ENCODE measurements at places on chromosomes 5 and 9.

GRCh38 chr9:94080249-94080648 lies 4.0 kb upstream of the PTPDC1 start:
- DNase-seq: no peak

GRCh38 chr9:70557661-70558369 lies 143.4 kb upstream of the KLF9 start:
- DNase-seq: no peak

- no peak for DNase-seq
Observed at GRCh38 chr5:95543017-95543705, 11.6 kb downstream of the SKIC3 start.

DNA sequence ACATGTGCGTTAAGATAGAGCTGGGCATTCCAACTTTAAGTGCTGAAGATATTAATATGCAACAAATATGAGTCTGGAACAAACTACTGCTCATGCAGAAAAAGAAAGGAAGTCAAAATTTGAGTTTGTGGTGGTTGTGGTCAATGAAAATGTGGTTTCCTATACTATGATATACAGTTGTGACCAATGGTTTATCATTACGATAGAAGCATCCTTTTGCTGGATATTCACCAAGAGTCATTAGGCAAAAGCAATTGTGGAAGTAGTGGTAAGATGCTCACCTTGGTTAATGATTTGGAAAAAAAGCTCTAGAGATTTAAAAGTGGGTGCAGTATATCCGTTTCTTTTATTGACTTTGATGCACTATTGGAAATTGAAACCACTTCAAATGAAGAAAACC lies 1007.0 kb downstream of the NR2F1-AS1 start:
- DNase-seq: no peak

GRCh38 chr5:175317872-175318271 lies 126.1 kb downstream of the DRD1 start:
- DNase-seq: no peak

GRCh38 chr9:98795970-98796363 lies 388 bp downstream of the ANKS6 start:
- DNase-seq: no peak

DNA sequence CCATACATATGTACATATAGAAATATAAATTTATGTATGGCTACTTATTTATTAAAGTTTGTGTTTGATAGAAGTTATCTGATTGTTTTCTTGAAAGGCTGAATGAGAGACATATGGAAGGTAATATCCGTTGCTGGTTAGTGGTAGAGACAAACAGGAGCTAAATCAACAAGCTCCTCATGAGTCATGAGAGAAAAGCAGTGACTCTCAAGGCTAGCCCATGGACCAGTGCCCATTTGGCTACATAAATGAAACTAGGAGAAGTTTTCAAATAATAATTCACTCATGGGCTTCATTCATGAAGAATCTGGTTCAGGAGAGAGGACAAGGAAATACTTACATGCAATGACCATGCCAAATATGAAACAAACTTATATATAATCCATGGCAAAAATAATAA lies 504.5 kb upstream of the ITGA1 start:
- no peak for DNase-seq

DNA sequence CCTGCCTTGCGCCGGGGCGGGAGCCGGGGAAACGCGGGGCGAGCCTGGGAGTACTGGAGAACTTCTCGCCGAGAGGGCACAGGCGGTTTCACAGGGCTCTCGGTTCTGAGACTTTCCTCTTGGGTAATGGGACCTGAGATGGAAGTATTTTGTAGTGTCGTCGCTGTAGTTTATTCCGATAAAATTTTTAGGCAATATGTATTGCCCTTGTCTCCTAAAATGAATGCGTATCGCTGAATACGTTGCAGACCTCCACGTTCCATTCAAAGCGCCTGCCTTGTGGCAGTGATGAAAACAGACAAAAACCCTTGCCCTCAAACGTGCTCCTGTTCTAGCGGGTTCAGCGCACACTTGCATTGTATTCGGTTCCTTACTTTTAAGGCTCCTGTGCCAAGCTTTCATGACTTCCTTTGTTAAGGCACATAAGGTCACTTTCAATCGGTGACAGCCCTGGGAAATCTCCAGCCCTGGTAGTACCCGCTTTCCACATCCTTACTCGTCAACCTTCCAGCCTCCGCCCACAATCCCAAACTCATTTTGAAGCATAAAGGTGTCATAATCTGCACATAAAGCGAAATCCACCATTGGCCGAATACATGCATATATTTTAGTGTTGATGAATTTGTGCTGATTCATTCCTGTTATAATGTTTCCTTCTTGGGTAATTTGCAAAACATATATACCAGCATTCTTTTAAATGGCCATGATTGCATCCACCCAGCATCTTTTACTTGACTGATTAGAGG lies 694 bp downstream of the RMI1 start:
- DNase-seq: no peak

GRCh38 chr5:133245191-133246052 lies 193.6 kb downstream of the HSPA4 start:
- no peak for DNase-seq

- no peak for DNase-seq
Observed at GRCh38 chr9:89021154-89021803, 30.0 kb downstream of the S1PR3 start.

GRCh38 chr9:32954642-32955041 lies 46.8 kb downstream of the APTX start:
- no peak for DNase-seq

DNA sequence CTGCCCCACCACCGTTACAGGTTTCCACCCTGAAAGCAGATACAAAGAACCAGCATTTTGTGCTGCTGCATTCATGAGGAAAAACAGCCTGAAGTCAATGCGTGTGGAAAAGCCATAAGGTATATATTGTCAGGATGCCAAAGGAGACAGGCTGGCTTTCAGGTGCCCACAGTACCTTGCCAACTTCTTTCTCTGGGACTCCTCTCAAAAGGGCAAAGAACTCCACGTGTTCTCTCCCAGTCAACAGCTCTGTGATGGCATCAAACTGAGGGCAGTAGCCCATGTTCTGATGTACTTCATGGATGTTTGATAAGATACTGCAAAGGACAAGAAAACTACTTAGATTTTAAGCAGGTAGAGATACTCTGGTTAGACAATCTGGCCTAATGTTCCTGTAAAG lies 24.3 kb downstream of the NIPSNAP3B start:
- no peak for DNase-seq

DNA sequence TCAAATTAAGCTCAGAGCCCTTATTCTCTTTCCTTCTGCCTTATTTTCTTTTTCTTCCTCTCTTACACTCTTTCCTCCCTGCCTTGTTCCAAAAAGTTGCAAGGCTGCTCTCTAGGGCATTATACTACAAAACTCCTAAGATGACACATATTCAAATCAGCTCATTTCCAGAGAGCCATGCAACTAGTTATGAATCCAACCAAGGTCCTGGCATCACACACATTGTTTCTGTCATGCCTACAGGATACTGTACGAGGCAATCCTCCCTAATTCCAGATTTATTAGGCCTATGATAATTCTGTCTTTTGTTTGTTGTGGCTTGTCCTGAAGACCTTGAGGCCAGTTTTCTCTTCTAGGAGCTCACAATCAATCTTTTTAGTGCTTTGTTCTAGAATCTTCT lies 87.0 kb upstream of the TBCA start:
- no peak for DNase-seq

DNA sequence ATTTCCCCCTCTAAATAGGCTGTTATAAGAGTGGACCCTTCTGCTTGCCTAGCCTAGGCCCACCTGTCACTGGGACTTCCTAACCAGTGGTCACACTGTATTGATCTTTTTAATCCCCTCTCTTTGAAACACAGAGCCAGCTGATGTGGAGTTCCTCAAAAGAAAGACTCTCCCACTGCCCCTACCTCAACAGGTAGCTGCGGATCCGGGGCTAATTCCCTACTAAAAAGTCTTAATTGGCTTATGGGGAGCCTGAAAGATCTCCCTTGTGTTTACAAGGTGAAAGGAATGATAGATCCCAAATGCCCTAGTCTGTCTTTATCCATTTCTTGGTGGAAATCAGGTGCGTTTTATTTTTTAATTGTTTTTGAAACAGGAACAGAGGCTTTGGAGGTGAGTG lies 2.0 kb downstream of the NEUROG1 start:
- DNase-seq: no peak

DNA sequence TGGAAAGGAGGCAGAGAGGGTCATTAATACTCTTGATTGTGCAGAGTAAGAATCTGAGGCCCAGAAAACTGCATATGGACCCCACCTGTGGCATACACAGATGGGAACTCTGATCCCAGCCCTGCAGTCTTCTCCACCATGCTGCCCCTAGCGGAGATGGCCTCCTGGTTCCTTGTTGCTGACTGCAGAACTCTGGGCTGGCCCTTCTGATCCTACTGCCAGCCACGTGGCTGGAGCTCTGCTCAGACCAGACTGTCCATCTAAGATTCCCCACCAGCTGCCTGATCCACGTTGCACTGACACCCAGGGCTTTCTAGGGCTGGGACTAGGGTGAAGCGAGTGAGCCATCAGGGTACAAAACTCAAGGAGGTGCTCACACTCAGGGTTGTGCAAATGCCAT lies 245.7 kb upstream of the NR4A3 start:
- no peak for DNase-seq

DNA sequence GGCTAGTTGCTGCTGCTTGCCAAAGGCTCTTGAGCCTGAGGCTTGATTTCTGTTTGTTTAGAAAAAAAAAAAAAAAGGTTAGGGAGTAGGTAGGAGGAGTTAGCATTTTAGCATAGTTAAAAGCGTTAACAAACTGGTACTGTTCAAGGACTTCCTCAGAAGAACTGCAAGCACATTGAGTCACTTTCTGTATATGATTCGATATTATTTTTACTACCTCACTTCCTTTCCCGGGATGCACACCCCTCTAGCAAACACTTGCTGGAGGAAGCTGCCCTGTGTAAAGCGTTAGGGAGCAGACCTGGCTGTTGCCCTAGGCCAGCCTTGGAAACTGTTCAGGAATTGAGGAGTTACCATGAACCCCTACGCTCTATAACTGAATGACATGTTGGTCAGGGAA lies 15.7 kb upstream of the CEP120 start:
- no peak for DNase-seq

DNA sequence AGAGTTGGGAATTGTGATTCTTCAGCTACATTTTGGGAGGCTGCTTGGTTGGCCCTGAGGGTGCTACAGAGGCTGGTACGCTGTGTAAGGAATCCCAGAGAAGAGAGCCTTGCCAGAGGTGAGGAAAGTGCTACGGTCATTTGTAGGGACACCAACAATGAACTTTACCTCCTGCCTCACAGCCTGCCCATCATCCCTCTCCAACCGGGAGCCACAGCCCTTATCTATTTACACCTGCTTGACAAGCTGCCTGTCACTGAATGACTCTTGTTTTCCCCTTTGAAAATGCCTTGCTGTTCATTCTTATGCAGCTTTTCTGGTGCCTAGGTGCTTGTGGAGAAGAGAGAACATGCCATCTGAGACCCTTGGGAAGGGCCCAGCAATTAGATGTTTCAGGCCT lies 110.8 kb downstream of the PCSK1 start:
- no peak for DNase-seq

DNA sequence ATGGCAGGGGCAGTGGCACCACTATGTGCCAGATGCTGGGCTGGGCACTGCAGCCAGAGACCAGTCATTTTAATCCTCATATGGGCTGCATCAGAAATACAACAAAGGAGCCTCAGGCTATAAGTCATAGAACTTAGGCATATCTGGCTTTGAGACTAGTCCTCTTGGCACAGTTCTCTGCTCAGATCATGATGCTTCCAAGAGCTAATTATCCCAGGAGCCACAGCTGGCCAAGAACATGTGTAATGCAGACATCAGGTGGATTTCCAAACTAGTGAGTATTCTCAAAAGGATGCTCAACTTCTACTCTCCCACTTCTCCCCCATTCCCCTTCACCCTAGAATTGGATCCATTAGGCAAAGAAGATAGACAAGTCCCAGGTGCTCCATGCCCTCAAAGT lies 562.2 kb upstream of the TRPC7 start:
- DNase-seq: no peak

GRCh38 chr5:33482335-33482734 lies 41.6 kb downstream of the TARS1 start:
- DNase-seq: no peak

- DNase-seq: no peak
Observed at GRCh38 chr9:108235609-108236008, 620.2 kb downstream of the ACTL7B start.

- no peak for DNase-seq
Observed at GRCh38 chr5:72133212-72133990, 26.1 kb downstream of the MAP1B start.

- no peak for DNase-seq
Observed at GRCh38 chr5:15748266-15748665, 248.3 kb downstream of the FBXL7 start.

GRCh38 chr5:777756-778161 lies 6.8 kb downstream of the ZDHHC11B start:
- no peak for DNase-seq

DNA sequence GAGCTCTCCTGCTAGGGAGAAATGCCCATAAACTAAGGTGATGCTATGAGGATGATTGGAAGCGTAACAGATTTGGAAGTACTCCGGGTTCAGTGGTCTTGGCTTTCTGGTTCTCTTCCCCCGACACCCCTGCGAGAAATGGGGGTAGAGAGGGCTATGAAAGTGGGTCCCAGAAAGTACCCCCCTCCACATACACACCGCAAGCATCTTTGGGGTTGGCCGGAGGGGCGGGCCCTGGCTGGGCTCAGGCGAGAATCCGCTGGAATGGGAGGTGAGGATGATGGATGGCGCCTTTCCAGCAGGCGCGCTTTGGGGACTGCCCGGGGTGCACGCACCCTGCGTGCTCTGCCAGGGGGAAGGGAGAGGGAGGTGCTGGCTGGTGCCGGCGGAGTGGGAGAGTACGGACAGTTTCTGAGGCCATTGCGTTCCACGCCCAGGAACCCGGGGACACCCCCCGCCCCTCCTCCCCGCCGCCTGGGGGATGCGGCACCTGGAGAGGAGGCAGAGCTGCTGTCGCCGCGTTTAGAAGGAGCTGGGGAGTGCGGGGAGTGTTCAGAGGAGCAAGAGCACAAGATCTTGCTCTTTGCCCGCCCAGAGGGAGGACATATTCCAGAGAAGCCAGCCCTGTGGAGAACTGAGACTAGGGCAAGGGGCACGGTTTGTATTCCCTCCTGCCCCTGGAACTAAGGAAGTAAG lies 1.9 kb downstream of the PCSK5 start:
- DNase-seq: no peak

DNA sequence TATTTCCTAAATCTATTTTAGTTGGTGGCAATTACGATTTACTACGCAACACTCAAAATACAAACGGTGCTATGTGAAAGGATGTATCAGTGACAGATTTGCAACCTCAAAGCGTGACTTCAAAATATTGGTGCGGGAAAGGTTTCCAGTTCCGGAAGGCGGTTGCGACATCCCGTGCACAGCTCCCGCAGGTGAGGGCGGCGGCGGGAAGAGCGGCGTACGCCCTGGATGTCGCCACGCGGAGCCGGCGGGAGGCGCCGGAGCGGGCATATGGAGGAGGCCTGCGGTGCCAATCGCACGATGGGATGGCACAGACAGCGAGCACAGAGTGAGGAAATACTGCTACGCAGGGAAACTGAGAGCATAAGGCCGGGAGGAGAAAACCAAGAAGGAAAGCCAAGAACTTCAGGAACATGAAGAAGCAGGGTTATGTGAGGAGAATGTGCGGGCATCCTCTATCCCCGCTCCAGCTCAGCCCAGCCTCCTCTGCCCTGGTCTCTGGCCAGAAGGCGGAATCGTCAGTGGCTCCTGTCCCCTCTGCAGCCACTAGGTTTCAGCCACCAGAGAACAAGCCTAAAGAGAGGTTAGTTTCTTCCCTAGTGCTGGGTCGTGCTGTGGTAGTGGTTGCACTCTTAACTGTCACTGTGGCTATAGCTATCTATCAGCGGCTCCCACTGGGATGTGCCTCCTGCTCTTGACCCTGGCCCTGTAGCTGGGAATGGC lies 378.1 kb upstream of the TLE4 start:
- DNase-seq: no peak

- DNase-seq: no peak
Observed at GRCh38 chr9:106893088-106893487, 30.1 kb downstream of the ZNF462 start.
